Renal cortex interstitium (tissue), 15 donors: ENCODE measurements at places on chromosomes 11 and 22. TPM values are rescaled to one million over a fixed set of nuclear protein-coding genes. Genes with fewer than 3 reads are reported as not detected.

- DNase-seq, result no peak
These were observed 102.4 kb upstream of the FSHB start for GRCh38 chr11:30128269-30128932.

DNA sequence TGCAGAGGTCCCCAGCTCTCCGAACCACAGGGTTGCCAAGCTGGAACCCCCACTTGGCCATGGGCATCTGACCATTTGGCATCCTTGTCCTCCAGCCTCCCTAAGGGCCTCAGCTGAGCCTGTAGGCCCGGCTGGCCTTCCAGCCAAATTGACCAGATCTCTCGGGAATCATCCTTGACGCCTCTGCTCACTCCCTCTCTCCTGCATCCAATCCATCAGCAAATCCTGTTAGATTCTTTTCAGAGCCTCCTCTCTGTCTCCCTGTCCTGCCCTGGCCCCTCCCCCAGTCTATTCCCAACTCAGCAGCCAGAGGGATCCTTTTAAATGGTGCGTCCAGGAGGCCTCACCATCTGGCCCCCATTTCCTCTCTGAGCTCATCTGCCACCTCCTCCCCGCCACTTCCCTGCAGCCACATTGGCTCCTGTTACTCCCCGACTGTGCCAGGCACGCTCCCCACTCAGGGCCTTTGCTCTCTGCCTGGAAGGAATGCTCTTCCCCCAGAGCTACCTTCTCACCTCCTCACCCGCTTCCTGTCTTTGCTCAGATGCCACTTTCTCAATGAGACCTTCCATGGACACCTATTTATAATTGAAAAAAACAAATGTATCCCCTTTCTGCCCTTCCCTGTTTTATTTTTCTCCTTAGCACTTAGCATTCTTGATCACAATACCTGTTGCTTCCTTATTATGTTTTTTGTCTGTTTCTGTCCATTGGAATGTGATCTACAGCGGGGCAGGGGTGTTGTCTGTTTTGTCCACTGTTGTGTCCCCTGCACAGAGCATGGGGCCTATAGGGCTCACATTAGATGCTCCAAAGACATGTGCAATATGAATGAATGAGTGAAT, 78.1 kb downstream of the NFAM1 start:
- no peak for DNase-seq

DNA sequence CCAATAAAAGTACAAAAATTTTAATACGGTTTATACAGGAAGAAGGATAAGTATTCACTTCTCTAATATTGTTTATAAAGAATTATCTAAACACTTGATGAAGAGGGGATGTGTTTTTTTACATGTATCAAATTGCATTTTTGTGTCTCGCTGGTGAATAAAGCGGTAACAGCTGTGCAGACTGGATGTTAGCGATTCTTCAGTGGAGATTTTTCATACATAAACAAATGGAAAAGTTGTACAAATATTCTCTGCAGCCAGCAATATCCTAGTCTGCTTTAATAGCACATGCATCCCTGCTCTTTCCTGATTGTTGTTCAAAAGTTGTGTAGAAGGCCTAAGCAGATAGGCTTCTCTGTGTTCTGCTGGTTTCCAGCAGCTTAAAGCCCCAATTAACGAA, 369.3 kb downstream of the SOX6 start:
- no peak for DNase-seq

DNA sequence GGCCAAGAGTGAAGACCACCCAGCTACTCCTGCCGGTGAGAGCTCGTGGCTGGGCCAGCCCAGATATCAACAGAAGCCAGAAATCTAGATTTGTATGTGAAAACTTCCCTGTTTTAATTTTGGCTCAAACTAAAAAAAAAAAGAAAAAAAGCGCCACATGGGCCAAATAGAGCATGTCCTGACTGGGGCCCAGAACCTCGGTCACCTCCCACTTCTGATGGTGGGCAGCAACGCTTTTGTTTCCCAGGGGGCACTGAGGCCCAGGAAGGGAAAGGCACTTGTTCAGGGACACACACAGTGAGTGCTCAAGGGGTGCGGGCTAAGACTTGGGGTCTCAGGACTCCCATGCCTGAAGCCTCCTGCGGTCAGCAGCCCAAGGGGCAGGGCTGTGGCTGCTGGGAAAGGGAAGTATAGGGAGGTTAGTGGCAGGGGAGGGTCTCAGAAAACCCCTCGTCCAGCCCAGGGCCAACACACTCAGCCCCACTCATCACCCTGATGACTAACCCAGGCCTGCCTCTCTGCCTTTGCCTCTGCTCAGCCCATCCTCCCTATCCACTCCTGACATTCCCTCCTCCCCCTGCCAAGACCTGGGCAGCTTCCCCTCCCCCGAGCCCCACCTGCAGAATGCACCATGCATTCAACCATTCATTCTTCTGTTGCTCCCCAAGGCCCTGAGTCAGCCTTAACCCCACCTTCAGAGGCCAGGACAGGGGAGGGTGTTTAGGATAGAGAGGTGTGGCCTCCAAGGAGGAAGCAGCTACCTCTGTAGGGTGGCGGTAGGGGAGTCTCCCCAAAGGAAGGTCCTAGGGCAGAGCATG, 30.0 kb upstream of the TCF20 start:
- DNase-seq, result no peak

- DNase-seq, result no peak
These were observed 5.5 kb downstream of the C11orf21 start for GRCh38 chr11:2295971-2296912.

DNA sequence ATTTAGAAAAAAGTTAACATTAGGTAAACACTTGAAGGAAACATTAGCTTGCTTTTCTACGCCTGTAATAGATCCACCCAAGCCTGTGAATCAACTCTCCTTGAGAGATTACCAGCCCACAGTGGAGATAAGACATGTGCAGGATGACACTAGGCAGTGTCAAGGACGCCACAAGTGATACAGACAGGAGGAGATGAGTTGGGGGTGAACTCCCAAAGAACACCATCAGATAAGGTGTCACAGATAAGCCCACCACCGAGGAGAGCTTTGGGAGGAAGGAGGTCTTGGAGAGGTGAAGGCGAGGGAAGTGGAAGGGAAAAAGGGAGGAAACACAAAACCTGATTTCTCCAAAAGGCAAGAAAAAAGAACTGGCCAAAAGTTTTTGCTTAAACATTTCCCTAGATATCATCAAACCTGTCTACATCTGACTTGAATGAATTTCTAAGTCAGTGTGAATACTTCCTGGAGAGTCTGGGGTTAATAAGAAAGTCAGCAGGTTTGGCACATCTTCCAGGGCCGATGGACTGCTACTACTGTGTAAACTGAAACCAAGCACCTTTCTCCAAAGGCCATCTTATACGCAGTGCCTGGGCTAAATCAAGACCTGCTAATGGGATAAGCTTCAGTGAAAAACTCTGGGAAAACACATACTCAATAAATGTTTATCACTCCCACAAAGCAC, 15.5 kb downstream of the CLTCL1 start:
- no peak for DNase-seq

GRCh38 chr22:43257549-43257948, 70.6 kb upstream of the TTLL12 start:
- no peak for DNase-seq

- DNase-seq, result no peak
These were observed 10.5 kb downstream of the AP2A2 start for GRCh38 chr11:936199-936598.

DNA sequence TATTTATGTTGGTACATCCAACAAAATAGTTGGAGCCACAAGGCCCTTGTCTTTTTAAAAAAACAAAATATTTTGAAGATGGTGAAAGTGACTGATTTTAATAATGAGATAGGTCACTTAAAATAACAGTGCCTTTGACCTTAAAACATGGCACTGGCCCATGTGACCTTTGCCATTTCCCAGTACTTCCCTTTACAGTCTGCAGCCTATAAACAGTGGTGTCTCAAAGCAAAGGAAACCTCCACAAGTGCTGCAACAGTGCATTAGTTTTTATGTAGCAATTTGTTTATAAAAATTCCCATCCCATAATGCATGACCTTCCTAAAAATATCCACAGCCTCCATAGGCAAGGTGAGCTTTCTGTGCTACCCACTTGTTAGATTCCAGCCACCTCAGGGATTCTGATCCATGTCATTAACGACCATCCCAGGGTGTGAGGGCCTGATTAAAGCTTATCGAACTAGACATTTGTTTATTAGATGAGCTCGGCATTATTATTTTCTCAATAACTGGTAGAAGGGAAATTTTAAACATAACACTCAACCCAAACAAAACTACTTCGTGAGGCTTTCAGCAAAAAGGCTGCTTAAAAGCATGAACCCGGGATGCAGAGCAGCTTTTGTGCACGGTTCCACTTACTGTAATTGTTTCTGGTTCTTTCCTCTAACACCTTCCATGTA, 28.0 kb upstream of the CRKL start:
- DNase-seq, result no peak

DNA sequence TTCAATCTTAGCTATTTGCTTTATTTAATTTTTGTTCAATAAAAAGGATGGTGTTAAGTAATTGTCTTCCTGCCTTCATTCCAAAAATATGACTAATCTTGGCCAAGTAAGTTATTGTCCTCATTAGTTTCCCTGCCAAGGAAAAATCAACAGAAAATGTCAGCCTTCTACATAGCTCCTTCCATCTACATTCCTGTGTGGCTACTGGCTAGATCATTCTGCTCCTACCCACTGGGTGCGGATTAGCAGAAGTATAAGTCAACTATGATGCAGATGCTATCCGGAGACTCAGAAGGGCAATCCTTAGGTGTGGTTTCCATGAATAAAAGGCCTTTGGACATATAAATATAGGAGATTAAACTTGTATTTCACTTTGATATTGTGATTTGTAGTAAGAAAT, 154.4 kb downstream of the SBF2 start:
- DNase-seq, result no peak

- DNase-seq, result peak; percentile 17
These were observed 51.5 kb downstream of the FAM181B start for GRCh38 chr11:82682003-82682751.

GRCh38 chr11:134543241-134543640, 131.2 kb upstream of the B3GAT1 start:
- DNase-seq, result no peak

GRCh38 chr11:76750067-76750466, 33.1 kb upstream of the TSKU start:
- DNase-seq, result no peak

DNA sequence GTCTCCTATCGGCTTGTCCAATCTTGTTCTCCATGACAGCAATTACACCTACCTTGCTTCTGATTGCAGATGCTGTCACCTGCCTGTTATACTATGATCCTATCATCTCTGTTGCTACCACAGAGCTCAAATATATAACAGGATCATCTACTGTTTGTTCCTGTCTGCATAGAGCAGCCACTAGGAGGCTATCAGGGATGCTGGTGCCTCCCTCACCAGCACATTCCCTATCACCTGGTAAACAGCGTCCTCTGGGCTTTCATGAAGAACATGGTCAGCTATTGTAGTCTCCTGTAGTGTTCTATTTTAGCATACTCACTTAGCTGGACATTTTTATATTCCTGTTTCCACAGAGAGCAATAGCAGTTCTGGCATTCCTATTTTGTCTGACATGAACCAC, 87.8 kb upstream of the FAT3 start:
- no peak for DNase-seq

GNAZ gene
- 6.8 TPM for polyA plus RNA-seq

TRIM5 gene
- polyA plus RNA-seq, result 38.4 TPM

JAML gene
- polyA plus RNA-seq, result 2.9 TPM

CERK gene
- 51.0 TPM for polyA plus RNA-seq

DEFB131B gene
- polyA plus RNA-seq, result 2.3 TPM

C22orf23 gene
- 7.1 TPM for polyA plus RNA-seq

HEPHL1 gene
- polyA plus RNA-seq, result not detected

TYR gene
- 0.25 TPM for polyA plus RNA-seq

OR2AG1 gene
- 0.09 TPM for polyA plus RNA-seq

PKDREJ gene
- polyA plus RNA-seq, result 0.53 TPM
